ENCODE measurements at places on chromosomes 1 and 21.

GRCh38 chr1:1006305-1007159, 6.6 kb upstream of the HES4 start:
- DNase-seq, result no peak

DNA sequence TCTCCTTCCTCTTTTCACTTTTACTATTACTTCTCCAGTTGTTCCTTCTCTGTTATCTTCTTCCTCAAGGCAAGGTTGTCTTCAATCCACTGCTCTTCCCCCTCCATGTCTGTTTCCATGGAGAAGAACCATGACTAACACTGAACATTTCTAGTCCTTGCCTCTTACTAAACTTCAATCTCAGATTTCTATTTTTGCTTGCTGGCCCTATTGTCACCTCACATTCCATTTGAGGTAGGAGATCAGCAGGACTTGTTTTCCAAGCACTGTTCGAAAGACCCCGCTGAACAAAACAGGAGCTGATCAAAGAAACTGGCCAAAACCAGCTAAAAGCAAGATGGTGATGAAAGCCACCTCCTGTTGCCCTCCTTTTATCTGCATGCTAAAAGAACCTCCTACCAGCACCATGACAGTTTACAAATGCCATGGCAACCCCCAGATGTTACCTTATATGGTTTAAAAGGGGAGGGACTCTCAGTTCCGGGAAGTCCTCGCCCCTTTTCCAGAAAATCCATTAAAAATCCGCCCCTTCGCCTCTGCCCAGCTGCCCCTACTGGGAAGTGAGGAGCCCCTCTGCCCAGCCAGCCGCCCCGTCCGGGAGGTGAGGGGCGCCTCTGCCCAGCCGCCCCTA, 22.6 kb downstream of the GON4L start:
- DNase-seq, result no peak

GRCh38 chr1:200381256-200381984, 28.4 kb downstream of the ZNF281 start:
- no peak for DNase-seq

DNA sequence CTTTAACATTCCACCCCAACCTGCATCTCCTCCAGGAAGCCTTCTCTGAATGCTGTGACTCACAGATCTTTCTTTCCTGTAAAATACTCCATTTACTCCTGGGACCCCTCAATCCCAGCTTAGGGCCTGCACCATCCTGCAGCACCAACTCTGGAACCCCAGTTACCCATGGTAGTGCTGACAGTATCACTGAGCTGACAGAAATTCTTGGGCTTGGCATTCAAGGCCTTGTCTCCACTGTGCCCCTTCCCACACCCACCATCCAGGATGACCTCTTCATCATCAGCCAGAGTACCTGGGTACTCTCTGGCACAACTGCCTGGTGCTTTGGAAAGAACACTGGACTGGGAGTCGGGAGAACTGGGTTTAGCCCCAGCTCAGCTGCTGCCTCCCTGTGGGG, 8.3 kb downstream of the CYB5RL start:
- no peak for DNase-seq

DNA sequence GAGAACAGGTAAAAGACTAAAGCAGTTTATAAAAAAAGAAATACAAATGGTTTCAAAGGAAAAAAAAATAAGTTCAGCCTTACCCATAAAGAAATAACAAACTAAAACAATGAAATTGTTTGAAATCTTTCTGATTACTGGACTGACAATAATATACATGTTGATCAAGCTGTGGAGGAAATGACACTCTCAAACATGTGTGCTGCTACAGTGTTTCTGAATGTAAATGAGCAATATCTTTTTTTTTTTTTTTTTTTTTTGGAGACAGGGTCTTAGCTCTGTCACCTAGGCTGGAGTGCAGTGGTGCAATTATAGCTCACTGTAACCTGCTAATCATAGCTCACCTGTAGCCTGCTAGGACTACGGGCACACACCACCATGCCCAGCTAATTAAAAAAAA, 6.5 kb downstream of the EPS15 start:
- DNase-seq, result no peak

DNA sequence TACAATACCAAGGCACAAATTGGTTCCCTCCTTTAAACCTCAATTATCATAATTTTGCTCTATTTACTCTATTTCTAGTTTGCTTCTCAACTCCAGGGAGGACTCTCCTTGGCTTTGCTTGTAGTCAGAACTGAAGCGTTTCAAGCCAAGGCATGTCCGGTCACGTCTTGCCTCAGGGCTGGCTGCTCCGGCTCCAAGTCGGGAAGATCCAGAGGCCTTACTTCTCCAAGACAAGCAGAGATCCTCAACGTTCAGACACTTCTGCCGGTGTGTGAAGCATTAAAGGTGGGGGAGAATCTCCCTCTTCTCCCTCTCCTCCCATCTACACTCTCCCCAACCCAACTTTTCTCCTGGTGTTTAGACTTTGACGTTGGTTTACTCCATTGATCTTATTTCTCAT, 7.2 kb upstream of the HHAT start:
- no peak for DNase-seq

GRCh38 chr1:22233222-22233621, 90.3 kb upstream of the WNT4 start:
- no peak for DNase-seq

GRCh38 chr21:32138658-32139057, 140.2 kb downstream of the MIS18A start:
- no peak for DNase-seq

- DNase-seq, result peak; percentile 89
These were observed at the start of gene ZFP69 for GRCh38 chr1:40476924-40477677. ZFP69 (plus strand) TSS chr1:40477290; CDS start chr1:40479362, 2,072 bp downstream.

DNA sequence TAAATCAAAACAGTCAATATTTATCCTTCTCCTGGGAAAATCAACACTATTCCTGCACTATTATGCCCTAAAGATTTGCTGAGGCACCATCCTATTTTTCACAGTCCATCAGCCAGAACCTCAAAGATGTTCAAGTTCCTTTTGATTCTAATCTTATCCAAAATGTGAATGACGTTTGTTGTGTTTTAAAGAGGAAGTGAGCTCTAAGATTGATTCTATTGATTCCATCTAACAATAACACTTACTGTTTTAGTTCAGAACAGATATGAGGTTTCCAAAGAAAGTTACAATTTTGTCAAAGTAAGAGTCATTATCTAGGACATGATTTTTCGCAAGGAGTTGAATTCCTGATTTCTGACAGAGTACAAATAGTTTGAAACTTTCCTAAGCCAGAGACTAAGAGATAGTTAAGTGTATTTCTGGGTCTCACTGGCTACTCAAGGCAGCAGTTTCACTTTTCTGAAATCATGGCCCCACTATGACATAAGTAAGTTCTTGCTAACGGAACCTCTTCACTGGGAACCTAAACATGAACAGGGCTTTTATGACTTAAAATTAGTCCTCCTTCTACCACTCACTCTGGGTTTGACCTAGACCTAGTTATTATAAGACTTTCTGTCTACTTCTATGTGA, 84.7 kb downstream of the LHX9 start:
- no peak for DNase-seq

DNA sequence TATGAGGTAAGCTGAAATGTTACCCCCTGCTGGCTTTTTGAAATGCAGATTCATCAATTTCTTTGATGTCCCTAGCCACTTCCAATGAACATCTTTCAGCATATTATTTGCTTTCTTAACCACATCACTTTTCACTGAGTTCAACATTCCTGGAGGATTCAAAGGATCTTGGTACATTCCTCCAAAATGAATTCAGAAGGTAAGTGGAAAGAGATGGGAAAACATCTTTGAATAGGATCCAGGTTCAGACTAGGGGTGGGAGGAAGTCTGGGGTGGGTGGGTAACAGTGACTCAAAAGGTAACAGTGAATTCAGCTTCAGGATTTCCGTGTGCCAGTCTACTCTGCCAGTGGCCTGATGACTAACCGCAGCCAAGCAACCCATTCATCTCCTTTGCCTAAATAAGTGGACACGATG, 180.7 kb downstream of the ZC3H11B start:
- no peak for DNase-seq

GRCh38 chr1:170664093-170664827, at the start of gene PRRX1:
PRRX1 (plus strand) TSS chr1:170664131; CDS start chr1:170664219, 88 bp downstream.
- DNase-seq, result peak; percentile 47

GRCh38 chr1:35668506-35668905, 27.2 kb upstream of the PSMB2 start:
- DNase-seq, result no peak
